HFFc6 (cell line): ENCODE measurements at places on chromosomes 12 and 14. TPM values are rescaled to one million over a fixed set of nuclear protein-coding genes. Genes with fewer than 3 reads are reported as not detected.

The PMEL gene
- 0.44 to 1.3 TPM in 2 of 3 replicates, not detected in the other for total RNA-seq

The NUP107 gene
- total RNA-seq: 29.3 and 49.9 TPM in 2 replicates

The PRIMA1 gene
- total RNA-seq: not detected in 3 replicates

The TMEM52B gene
- total RNA-seq: 1.1 to 1.2 TPM (median 1.2 TPM) in 3 replicates

The VWF gene
- 0.18 to 0.24 TPM (median 0.21 TPM) in 3 replicates for total RNA-seq

The KRT80 gene
- total RNA-seq: 2.5 to 3.8 TPM (median 3.7 TPM) in 3 replicates

The B4GALNT3 gene
- total RNA-seq: not detected in 2 replicates

The ANO4 gene
- not detected in 2 replicates for total RNA-seq

The DBX2 gene
- total RNA-seq: not detected in 2 replicates

The TMEM229B gene
- 0.14 to 0.36 TPM (median 0.29 TPM) in 3 replicates for total RNA-seq

The PLEKHG7 gene
- total RNA-seq: not detected in 3 replicates

The RTN1 gene
- total RNA-seq: not detected in 3 replicates

The PDZRN4 gene
- not detected in 3 replicates for total RNA-seq

The CLEC1A gene
- 0.36 to 0.70 TPM (median 0.38 TPM) in 3 replicates for total RNA-seq

The PRR4 gene
- 1.0 to 2.9 TPM (median 1.0 TPM) in 3 replicates for total RNA-seq

The ADAMTS20 gene
- total RNA-seq: not detected in 3 replicates

The PLXNC1 gene
- 0.18 to 0.21 TPM (median 0.21 TPM) in 3 replicates for total RNA-seq

The FGF23 gene
- not detected in 2 replicates for total RNA-seq

The CLEC9A gene
- total RNA-seq: not detected in 3 replicates

The ANKRD13A gene
- total RNA-seq: 141 to 154 TPM (median 150 TPM) in 3 replicates

The TRHDE gene
- total RNA-seq: 62.0 to 86.3 TPM (median 70.7 TPM) in 3 replicates

The ADIPOR2 gene
- total RNA-seq: 38.9 and 48.1 TPM in 2 replicates

The SLC10A1 gene
- not detected in 3 replicates for total RNA-seq

The CD4 gene
- total RNA-seq: 0.12 TPM in 1 of 3 replicates, not detected in the others

The KRT81 gene
- 0.43 to 0.88 TPM (median 0.77 TPM) in 3 replicates for total RNA-seq

The MGP gene
- total RNA-seq: not detected in 3 replicates

The MYF5 gene
- not detected in 3 replicates for total RNA-seq

The PALS1 gene
- 45.4 to 57.2 TPM (median 55.8 TPM) in 3 replicates for total RNA-seq

The PLEKHD1 gene
- total RNA-seq: not detected in 3 replicates

The KRT2 gene
- not detected in 3 replicates for total RNA-seq

The TCTN2 gene
- total RNA-seq: 8.5 to 11.2 TPM (median 9.0 TPM) in 3 replicates

The AKAP5 gene
- total RNA-seq: 1.2 to 1.4 TPM (median 1.4 TPM) in 3 replicates

The IL26 gene
- total RNA-seq: not detected in 3 replicates

The CEP170B gene
- 30.1 to 34.2 TPM (median 32.6 TPM) in 3 replicates for total RNA-seq

The ZNF10 gene
- 4.2 to 5.4 TPM (median 4.8 TPM) in 3 replicates for total RNA-seq

The PPM1A gene
- total RNA-seq: 38.0 to 39.1 TPM (median 38.2 TPM) in 3 replicates

The CLEC2B gene
- total RNA-seq: not detected in 2 replicates

The SMCO2 gene
- not detected in 3 replicates for total RNA-seq

The MUCL1 gene
- not detected in 2 replicates for total RNA-seq

The CHPT1 gene
- total RNA-seq: 27.3 to 35.5 TPM (median 29.6 TPM) in 3 replicates

The ANO2 gene
- 0.15 TPM in 1 of 3 replicates, not detected in the others for total RNA-seq

The SPTB gene
- total RNA-seq: 0.78 to 0.92 TPM (median 0.79 TPM) in 3 replicates

The CMA1 gene
- not detected in 2 replicates for total RNA-seq

The OR11H7 gene
- total RNA-seq: not detected in 3 replicates

The TPH2 gene
- total RNA-seq: not detected in 3 replicates

The TSFM gene
- total RNA-seq: 29.7 and 32.4 TPM in 2 replicates

The KERA gene
- not detected in 3 replicates for total RNA-seq

The CABP1 gene
- total RNA-seq: 0.29 to 1.4 TPM in 2 of 3 replicates, not detected in the other

The RD3L gene
- not detected in 3 replicates for total RNA-seq

The OTX2 gene
- not detected in 3 replicates for total RNA-seq

The DPPA3 gene
- not detected in 3 replicates for total RNA-seq

The DYNC1H1 gene
- total RNA-seq: 392 to 643 TPM (median 560 TPM) in 3 replicates

The OR6C74 gene
- total RNA-seq: not detected in 3 replicates

The SPX gene
- total RNA-seq: not detected in 2 replicates

The SIRT4 gene
- 0.84 to 1.9 TPM (median 1.4 TPM) in 3 replicates for total RNA-seq

The HSPA2 gene
- total RNA-seq: 5.6 to 9.4 TPM (median 7.0 TPM) in 3 replicates

The ASPG gene
- total RNA-seq: not detected in 3 replicates
